Mesenchymal stem cell (in vitro differentiated cells and primary cell): ENCODE measurements at places on chromosomes 2 and 18.

GRCh38 chr2:202149936-202150335, 76.9 kb downstream of the KIAA2012 start:
- no peak for DNase-seq

- no peak for DNase-seq
Measured at GRCh38 chr18:74171910-74172606, 23.7 kb downstream of the TIMM21 start.

DNA sequence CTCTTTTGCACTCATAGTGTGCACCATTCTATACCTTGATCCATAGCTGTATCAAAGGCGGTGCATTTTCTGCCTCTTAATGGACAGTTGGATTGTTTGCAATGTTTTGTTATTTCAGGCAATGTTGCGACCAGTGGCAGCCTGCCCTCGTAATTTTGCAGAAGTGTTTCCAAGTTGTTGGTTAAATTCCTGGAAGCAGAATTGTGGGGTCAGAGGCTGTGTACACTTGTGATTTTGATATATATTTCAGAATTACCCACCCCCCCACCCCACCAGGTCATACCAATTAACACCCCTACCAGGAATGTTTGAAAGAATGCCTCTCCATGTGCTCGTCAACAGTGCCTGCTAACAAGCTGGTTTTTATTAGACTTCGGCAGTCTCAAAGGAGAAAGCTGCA, 32.4 kb upstream of the IL1R1 start:
- DNase-seq = no peak

DNA sequence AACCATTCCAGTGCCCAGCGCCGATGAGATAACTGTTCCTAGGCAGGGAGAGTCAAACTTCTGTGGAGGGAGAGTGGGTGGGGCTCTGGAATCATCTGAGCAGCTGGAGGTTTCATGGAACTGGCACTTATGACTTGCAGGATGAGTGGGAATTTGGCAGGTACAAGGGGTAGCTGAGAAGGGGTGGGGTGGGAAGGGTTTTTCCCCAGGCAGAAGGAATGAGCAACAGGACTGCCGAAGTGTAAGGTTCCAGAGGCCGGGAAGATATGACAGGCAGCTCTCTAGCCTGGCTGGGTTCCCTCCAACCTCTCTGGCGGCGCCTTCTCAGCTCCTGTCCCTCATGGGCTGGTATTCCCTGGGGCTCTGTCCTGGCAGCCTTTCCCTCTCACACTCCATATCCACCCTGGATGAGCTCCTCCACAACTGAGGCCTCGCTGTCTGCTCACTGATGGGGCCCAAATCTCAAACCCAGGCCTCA, 2.5 kb upstream of the TET3 start:
- DNase-seq = no peak

GRCh38 chr2:43082111-43082894, 144.1 kb downstream of the ZFP36L2 start:
- peak; percentile 94 for DNase-seq

DNA sequence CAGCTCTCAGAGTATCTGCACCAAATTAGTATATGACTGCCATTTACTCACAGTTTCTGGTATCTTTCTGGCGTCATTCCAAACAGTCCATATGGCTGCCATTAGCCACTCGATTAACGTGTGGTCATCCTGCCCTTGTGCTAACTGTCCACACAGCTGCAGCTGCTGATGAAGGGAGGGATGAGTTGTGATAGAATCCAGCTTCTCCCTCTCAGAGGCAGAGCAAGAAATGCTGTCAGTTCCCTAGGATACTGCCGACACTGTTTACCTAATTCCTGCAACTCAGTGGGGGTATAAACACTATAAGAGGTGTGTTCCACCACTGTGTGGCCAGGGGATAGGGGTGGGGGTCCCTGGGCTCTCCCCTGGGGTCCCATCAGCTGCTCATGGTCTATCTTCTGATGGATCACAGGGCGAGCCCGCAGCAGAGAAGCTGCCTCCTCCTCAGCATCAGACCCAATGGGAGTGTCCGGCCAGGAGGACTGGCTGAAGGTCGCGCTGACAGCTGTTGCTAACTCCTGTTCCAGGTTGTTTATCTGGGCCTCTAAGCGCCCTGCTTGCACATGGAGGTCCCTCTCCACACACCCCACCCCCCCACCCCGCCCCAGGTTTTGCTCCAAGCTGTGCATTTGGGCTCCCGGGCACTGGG, 17.3 kb upstream of the KLHL23 start:
- DNase-seq = peak; percentile 73

DNA sequence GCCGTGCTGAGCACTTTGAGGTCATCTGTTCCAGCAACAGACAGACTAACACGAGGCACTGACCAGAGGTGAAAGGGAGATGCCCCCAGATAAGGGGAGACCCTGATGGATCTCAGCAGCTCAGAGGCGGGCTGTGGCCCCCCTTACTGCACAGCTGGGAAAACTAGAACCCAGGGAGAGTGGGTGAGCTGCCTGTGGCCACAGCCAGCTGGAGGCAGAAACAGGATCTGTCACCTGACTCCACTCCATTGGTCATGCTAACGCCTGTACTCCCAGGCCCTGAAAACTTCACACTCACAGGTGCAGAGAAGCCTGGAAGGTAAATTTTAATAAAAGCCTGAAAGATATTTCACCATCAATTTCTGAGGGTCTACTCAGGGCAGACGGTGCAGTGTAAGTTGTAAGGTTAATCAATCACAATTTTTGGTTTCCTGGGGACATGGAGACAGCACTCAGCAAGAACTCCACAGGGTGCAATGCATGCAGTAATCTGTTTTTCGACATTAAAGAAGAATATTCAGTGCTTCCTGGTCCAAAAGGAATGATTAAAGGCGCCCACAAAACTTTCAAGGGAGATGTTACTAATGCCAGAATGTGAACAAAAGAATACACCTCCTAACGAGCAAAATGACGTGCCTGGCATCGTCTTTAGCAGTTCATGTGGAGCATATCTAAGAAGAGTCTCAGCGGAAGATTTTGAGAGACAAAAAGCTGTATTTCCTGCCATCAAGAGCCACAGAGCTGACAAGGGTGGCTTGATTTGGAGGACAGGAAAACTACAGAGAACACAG, 173.4 kb downstream of the EIPR1 start:
- DNase-seq = no peak

DNA sequence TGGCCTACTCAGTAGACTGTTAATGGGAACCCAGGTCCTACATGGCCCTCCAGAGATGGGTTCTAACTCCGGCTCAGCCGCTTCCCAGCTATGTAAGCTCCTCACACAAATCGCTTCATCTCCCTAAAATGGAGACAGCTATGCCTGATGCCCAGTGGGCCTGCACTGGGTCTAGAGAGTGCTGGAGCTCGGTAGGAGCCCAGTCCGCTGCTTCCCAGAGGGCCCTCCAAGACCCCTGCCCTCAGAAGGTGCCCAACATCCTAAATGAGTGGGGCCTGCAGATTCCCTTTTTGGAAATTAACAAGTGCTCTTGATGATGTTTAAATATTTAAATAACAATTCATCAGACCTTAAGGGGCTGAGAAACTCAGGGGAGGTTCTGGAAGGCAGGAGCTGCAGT, 47.1 kb downstream of the HS1BP3 start:
- no peak for DNase-seq

GRCh38 chr2:217366266-217366895, 506.5 kb upstream of the TNP1 start:
- DNase-seq = no peak

- no peak for DNase-seq
Measured at GRCh38 chr2:26850505-26850904, 2.6 kb downstream of the DPYSL5 start.

DNA sequence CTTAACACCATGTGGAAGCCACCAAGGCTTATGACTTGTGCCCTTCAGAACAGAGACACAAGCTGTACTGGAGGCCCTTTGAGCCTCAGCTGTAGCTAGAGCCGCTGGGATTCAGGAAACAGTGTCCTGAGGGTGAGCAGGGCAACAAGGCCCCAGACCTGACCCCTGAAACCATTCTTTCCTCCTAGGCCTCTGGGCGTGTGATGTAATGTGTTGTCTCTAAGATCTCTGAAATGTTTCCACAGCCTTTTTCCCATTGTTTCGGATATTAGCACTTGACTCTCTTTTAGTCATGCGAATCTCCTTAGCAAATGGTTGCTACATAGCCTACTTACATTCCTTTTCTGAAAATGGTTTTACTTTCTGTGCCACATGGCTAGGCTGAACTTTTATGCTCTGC, 114.9 kb downstream of the CD8B2 start:
- DNase-seq = no peak

DNA sequence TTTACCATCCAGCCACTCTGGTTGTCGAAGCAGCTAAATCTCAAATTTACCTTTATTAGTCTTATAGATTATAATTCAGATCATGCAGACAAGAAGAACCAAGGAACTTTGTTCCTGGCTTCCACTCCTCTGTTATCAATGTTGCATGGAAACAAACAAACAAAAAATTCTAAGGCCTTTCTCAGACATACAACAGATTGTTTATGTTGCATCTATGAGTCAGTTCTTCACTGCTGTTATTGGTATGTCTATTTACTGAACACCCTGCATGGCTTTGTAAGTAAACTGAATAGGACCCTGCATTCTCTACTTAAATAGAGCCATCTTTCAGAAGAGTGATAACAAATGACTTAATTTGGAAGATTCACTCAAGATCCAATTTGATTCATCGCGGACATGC, 1.6 kb upstream of the ANKRD44 start:
- DNase-seq = peak; percentile 89

GRCh38 chr2:127106991-127107621, at the start of gene BIN1:
Gene BIN1, minus strand, starts transcription at chr2:127107154. Its CDS starts 211 bp downstream, at chr2:127106943.
- DNase-seq = peak; percentile 95

DNA sequence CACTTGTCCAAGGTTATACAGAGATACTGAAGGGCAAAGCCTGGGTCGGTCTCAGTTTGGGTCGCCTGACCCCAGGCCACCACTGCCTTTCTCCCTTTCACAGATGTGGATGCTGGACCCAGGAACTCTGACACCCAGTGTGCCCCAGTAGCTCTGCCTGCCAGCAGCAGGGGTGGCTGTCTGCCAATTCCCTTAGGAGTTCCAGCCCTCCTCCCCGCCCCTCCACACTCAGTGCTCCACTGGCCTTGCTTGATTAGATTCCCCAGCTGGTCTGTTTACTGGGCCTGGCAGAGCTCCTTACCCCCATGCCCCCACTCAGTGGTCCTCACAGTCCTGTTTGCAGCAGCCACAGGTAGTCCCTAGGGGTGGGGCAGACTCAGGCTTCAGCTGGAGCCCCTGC, 75.5 kb downstream of the NPAS2 start:
- no peak for DNase-seq

DNA sequence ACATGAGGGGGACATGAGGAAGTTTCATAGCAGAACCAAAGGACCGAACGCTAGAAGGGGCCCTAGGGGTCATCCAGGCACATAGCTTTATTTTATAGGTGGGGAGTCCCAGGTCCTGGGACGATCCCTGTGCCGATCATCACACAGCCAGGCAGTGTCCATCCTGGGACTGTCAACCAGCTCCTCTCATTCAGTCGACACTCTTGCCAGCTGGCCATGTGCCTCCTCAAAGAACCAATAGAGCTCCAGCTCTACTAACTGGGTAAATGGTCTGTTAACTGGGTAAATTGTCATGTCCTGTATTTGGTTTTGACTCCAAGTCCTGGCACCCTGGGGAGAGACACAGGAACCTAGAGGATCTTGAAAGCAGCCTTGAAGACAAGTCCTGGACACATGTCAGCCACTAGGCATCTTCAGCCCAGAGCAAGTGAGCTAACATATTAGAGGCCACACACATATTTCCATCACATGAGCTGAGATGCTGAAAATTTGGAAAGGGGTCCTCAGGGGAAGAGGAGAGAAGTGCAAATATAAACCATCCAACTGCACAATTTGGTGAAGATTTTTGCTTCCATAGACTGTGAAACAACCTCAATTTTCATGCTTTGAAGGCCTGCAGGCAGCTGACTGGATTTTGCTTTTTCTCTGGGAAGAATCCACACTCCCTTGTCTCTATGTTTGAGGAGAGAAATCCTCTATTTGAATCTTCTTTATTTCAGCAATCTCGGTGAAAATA, 361.1 kb upstream of the SLC14A2 start:
- no peak for DNase-seq

- no peak for DNase-seq
Measured at GRCh38 chr2:144670080-144670479, 150.2 kb upstream of the ZEB2 start.

DNA sequence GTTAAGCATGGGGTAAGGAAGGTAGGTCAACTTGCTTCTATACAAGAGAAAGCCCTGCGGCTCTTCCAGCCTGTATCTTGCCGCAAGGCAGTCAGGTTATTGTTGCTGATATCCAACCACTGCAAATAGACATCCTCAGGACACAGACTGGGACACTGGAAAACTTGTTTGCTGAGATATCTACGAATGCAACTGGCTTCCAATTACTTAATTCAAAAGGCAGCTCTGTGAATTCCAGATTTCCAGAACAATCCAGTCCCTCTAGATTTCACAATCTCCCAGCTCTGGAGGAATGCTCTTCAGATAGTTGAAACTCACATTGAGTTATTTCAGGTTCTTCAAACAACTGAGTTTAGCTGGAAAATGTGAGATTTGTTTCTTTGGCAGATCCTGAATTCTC, 34.6 kb upstream of the SP9 start:
- DNase-seq = peak; percentile 11

DNA sequence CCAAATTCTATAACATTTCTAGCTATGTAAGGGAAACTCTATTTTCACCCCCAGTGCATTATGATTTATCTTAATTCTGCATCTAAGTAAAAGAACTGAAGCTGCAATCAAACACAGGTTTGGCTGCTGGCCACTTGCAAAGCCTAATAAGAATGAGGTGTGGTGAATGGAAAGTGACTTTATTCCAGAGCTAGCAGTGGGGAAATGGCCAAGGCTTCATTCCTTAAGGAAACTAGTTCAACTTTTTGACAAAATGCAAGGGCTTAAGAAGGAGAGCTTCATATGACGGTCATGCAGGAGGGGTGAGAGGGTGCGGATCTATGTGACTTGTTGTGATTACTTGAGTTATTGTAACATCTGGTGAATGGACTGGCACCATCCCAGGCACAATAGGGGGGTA, 1802.0 kb downstream of the SUCLG1 start:
- DNase-seq = no peak

DNA sequence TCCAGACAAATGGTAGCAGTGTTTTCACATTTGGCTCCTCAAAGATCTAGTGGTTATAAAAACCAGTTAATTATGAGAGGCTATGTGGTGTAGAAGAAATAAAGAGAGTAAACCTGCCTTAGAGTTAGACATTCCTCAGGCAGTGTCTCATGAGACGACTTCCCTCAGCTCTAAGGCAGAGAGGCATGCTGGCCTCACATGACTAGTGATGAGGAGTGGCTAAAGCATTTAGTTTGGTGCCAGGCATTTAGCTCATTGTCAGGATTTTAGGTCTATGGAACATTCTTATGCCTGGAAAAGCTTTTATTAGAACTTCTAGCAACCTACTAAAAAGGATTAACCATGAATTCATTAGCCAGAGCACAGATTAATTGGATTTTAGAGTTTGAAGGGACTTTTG, 90.3 kb downstream of the RPRM start:
- DNase-seq = no peak

DNA sequence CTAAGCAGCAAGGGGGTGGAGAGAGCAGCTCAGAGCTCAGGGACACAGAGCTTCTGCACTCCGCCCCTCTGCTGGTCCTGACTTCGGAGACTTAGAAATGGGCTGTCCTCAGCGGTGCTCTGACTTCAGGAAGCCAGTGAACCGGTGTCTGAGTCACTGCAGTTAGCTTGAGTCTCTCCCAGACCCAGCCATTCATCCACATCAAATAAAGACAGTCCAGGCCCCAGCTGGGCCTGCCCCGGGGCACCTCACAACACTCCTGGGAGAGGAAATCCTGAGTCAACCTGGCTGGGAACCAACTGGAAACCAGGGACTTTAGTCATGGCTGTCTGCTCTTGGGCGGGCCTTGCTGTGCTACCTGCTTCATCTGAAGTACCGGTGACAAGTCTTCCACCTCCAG, 5.4 kb upstream of the ITGB6 start:
- peak; percentile 94 for DNase-seq

- no peak for DNase-seq
Measured at GRCh38 chr18:26435415-26436095, 112.8 kb downstream of the KCTD1 start.
